ENCODE measurements at places on chromosomes 1 and 21.
A peak's percentile ranks its signal among the peaks of the same experiment; 100 is the strongest.

GRCh38 chr1:100810360-100810759, 84.3 kb downstream of the EXTL2 start:
- no peak for DNase-seq

- no peak for DNase-seq
These were observed 20.1 kb upstream of the MAP1LC3C start for GRCh38 chr1:242019018-242019417.

DNA sequence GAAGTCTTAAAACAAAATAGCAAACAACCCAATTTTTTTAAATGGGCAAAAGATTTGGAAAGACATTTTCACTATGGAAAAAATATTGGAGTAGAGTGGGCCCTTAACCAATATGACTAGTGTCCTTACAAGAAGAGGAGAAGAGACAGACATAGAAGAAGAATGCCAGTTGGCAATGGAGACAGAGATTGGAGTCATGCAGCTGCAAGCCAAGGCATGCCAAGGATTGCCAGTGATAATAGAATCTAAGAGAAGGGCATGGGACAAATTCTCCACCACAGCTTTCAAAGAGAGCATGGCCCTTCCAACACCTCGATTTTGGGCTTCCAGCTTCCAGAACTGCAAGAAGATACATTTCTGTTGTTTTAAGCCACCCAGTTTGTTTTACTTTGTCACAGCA, 92.7 kb downstream of the RGS2 start:
- no peak for DNase-seq

- no peak for DNase-seq
These were observed 93.7 kb downstream of the HHIPL2 start for GRCh38 chr1:222454186-222454585.

DNA sequence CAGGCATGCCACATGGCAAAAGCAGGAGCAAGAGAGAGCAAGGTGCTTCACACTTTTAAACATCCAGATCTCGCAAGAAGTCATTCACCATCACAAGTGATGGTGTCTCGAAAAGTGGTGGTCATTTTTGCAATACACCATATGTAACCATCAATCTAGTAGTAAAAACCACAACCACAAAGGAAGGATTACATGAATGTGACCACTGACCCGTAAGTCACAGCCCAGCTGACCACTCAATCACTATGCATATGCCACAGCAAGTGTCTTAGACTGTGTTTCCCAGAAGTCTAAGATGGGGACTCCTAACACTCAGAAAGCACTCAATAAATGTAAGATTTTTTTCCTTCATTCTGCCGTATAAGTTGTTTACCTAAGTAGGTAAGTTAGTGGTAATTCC, 76.9 kb downstream of the FH start:
- DNase-seq = no peak

DNA sequence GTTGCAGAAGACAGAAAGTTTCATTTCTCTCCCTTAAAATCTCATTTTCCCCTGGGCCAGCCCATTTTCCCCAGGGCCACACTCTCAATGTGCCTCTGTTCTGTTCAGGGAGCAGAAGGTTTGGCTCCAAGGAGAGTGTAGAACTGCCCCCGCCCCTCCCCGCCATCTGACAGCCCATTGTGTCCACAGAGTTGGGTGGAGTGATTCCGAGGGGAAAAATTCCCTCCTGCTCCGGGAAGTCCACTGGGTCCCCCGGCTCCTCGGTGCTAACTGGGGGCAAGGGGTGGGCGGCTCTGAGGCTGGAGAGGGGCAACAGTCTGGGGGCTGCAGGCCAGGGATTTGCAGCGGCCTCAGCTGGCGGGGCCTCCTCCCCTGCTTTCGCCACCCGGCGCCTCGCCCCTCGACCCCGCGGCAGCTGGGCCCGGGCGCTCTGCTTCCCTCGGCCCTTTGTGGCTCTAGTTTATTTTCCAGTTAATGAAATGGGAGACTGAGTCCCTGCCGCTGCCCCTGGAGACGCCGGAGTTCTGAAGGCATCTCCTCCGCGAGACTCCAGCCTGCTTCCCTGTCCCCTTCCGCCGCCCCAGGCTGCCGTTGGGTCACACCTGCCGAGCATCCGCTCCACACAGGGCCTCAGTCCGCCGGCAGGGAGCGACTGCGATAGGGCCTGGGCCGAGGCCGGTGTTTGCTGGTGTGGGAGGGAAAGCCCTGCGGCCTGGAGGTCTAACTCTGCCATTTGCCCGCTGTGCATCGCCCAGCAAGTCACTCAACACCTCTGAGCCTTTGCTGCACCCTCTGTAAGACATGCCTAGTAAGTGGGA, 14.7 kb upstream of the KIRREL1 start:
- no peak for DNase-seq

DNA sequence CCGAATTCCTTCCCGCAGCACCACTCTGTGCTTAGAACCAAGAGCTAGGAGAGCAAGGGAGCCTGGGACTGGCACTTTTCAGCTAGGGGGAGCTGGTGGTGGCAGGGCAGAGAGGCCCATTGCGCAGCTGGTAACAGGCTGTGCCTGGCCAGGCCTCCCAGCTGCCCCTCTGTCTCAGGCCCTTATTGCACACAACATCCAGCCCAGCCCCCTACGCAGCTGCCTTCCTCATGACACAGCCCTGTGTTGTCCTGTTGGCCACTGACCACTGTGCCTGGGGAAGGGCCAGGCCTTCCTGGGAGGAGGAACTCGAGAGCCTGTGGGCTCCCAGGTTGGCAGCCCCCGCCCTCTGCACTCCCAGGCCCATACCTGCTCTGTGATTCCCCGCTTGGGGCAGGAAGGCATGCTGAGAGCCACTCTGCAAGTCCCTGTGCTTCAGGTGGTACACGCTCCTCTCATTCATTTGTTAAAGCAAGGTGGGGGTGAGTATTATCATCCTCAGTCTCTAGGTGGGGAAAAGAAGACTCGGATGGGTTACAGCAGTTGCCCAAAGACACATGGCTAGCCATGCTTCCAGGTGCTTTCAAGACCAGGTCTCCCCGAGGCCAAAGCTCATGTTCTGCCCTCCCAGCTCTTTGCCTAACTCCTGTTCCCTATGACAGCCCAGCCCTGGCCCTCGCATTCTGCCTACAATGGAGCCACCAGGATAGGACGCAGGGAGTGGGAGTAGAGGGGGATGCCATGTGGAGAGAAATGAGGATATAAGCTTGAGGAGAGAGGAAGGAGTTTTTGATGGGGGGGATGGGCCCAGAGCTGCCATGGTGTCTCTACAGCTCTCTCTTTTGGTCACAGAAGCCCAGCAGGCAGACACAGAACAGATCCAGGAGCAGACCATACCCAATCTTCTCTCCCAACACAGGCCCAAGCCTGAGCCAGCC, 81.8 kb downstream of the TMEM53 start:
- peak; percentile 62 for DNase-seq

- no peak for DNase-seq
These were observed 407.9 kb upstream of the PKN2 start for GRCh38 chr1:88276163-88276562.

DNA sequence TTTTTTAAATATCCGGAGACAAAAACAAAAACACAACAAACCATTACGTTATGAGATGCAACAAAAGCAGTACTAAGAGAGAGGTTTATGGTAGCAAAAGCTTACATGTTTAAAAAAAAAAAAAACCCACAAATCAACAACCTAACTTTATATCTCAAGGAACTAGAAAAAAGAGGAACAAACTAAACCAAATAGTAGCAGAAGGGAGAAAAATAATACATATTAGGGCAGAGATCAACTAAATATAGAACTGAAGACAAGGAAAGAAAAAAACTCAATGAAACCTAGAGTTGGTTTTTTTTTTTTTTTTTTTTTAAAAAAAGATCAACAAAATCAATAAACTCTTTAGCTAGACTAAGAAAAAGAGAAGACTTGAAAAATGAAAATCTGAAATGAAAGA, 34.9 kb downstream of the ZNF644 start:
- DNase-seq = no peak
